ENCODE measurements at places on chromosomes 2 and 18.
A peak's percentile ranks its signal among the peaks of the same experiment; 100 is the strongest.

DNA sequence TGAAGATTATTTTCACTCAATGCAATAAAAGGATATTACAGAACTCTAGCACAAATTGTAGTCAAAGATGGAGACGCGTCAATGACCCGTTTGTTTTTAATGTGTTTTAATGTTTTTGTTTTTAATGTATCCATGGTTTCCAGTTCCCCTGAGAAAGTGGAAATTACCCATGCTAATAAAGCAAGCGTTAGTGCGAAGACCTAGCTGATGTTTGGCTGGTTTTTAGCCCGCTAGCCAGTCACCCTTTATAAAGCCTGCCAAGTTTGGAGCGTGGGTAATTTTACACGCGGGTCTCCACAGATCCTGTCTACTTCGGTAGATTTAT, 430 bp upstream of the CHMP1B start:
- no peak for DNase-seq

DNA sequence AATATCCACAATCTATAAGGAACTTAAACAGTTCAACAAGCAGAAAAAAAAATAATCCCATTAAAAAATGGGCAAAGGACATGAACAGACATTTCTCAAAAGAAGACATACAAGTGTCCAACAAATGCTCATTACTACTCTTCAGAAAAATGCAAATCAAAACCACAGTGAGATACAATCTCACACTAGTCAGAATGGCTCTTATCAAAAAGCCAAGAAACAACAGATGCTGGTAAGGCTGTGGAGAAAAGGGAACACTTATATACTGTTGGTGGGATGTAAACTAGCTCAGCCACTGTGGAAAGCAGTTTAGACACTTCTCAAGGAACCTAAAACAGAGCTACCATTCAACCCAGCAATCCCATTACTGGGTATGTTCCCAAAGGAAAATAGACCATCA, 7.2 kb upstream of the CRYGB start:
- DNase-seq = no peak

DNA sequence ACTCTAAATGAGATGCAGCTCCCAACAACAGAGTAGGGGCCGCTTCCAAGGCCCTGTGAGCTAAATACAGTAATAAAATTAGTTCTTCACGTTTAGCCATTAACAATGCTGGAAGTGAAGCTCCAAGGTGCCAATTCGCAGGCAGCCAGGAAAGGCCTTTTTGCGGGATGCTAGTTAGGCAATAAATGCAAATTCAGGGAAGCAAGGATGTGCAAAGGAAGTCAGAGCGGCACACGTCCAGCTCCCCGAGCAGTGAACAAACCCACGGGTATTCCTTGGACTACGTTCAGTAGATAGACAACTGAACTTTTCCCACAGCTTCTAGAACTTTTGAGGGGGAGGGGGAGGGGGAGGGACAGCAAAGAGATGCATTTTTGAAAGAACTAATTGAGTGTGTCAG, 6.9 kb downstream of the ZNF516 start:
- no peak for DNase-seq

DNA sequence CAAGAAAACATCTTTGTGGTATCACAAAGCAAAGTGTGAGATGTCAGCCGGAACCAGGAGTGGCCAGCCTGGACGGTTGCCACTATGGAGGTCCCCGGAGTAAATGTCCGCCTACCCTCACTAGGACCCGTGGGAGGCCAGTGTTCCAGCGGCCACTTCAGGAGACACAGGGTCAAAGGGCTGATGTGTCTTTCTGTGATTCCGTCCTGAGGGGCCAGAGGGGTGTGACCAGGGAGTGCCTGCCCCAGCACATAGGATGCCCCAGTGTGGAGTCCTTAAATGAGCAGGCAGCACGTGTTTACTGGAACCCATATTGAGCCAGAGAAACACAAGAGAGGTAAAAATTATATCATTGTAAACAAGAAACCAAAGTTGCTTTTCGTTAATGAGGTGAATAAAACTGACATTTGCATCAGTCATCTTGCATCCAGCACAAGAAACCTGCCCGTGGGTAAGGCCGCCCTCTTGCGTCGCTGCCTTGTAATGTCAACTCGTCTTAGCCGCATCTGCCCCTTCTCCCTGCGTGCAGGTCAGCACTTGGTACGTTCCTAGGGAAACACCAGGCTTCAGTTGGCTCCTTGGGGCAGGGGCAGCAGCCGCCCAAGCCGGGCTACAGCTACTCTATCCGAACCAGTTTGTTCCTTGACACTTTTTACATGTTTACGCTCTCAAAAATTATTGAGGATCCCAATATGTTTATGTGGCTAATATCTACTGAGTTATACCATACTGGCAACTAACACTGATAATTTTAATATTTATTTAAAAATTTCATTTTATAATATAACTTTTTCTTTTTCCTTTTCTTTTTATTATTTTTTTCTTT, 46.7 kb upstream of the LAPTM4A start:
- DNase-seq = peak; percentile 62

DNA sequence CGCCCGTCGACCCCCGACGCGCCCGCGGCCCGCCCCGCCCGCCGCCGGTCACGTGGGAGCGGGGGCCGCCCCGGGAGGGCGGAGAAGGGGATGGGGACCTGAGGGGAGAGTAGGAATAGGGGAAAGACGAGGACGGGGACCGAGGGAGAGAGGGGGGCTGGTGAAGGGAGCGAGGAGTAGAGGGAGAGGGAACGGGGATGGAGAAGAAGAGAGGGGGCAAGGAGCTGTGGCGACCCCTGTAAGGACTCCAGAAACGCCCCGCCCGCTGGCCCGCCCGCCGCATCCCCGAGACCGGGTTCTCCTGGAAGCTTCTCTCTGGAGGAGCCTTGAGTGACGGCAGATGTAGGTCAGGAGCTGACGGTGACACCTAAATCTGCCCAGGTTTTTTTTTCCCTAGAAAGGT, 615 bp downstream of the ADNP2 start:
- peak; percentile 43 for DNase-seq

DNA sequence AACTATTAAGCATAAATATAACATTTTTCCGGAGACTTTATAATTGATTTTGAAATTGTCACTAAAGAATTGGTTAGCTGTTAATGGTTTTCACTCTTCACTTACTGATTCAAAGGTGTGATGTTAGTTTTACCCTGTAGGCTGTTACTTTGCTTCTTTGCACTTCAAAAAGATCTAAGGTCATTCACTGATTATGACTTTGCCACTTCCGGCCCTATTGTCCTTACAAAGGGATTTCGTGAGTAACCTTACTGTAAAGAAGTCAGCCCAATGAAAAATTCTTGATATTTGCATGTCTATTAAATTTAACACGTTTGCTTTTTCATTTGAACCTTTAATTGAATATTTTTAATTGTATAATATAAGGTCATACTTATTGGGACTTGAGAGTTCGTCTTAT, 61.4 kb downstream of the GREB1L start:
- DNase-seq = no peak

- DNase-seq = no peak
Measured at GRCh38 chr2:122132147-122132691, 376.8 kb downstream of the TSN start.

GRCh38 chr2:47254464-47254863, 99.4 kb upstream of the STPG4 start:
- no peak for DNase-seq

GRCh38 chr2:236607471-236608187, 38.0 kb downstream of the ACKR3 start:
- DNase-seq = no peak

DNA sequence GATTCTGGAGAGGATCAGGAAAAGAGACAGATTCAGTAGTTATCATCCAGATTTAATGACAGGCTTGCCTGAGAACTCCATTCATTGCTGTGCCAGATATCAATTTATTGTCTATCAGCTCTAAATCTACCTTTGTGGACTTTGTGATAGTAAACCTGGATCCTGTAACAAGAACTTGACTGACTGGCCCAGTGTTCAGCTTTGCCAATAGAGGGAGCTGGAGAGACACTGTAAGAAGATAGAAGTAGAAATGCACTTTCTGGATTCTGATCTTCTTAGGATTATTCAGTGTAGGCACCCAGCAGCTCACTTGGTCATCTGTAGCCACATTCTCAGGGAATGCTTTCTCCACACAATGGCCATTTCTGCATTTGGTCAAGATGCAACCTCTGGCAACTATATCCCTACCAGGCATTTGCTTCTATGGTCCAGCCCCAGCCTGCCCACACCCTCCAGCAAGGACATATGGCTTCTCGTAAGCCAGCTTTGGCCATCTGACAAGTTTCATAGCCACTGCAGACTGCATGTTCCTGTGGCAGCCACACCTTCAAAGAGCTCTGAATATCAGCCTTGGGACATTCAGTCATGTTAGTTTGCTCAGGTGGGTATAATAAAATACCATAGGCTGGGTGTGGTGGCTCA, 6.1 kb upstream of the SERPINB8 start:
- no peak for DNase-seq

DNA sequence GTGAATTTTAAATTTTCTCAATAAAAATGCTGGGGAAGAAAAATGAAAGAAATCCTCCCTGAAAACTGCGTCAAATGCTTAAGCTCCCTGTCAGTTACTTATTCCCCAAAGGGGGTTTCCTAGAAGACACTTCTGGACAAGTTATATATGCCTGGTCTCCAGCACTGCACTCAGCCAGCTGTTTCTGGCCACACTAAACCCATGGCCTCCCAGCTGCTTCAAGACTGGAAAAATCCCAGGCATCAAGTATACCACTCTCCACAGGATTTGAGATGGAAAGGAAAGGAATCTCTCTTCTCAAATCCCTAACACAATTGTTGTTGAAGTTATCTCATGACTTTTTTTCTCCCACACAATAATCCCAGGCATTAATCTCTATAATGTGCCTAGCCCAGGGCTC, 245.7 kb downstream of the NBAS start:
- DNase-seq = no peak

- no peak for DNase-seq
Measured at GRCh38 chr2:40189881-40190280, 262.0 kb downstream of the SLC8A1 start.

- DNase-seq = no peak
Measured at GRCh38 chr2:133602538-133602937, 34.3 kb upstream of the NCKAP5 start.

DNA sequence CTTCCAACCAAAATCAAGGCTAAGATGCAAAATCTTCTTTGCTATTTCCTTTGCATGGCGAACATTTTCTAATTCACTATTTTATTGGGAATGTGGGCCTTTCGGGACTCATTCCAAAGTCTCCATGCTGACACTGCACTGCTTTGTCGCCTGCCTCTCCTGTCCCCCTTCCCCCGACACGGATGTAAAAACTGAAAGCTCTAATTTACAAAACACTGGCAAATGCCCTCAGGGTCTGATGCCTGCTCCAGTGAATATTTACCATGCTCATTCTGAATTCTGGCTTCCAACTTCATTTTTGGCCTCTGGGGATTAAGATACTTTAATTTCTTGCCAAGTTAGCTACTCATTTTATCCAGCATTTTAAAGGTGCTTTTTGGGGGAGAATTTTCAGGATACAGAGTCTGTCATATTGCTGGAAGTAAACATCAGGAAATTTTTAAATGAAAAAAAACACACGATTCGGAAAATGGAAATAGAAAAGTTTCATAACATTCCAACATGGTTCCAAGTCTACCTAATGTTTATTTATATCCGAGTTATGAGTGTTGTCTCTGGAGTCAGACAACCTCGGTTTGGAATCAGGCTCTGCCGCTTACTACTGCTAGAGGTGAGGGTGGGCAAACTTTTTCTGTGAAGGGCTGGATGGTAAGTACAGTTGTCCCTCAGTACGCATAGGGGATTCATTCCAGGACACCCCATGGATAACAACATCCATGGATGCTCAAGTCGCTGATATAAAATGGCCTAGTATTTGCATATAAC, 14.6 kb upstream of the LTBP1 start:
- DNase-seq = no peak

GRCh38 chr2:162114271-162114670, 37.8 kb downstream of the GCG start:
- DNase-seq = no peak

- DNase-seq = no peak
Measured at GRCh38 chr2:47357483-47357882, 45.5 kb upstream of the MSH2 start.

DNA sequence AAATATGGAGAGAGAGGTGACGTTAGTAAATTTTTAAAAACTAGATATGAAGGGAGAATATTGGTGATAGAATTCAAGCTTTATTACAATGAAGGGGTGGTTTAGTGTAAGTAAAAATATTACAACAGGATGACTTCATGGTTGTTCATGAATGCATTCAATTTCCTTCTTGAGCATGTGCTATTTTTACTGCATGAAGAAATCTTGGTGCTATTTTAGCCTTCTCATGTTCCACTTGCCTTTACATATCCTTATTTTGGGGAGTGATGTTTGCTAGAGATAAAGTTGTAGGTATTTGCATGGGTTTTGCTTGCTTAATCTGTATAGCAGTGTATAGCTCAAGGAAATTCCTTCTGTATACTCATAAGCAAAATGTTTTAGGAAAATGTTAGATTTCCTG, 195.0 kb upstream of the MMADHC start:
- no peak for DNase-seq

DNA sequence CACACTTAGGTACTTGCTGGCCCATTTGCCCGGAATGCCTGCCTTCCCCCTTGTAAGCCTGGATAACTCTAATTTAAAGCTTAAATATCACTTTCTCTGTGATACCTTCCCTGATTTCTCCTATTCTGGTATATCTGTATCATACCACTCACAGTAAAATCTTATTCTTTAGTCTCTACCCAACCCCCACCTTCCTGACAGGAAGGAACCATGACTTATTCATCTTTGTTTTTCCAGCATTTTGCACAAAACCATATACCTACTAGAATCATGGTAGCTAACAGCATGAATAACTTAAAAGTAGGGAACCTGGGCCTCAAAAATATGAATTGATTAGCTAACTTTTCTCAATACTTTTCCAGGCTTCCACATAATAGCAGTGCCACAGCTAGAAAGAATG, 111.5 kb downstream of the GFPT1 start:
- no peak for DNase-seq

GRCh38 chr2:27915191-27915590, 24.7 kb downstream of the BABAM2 start:
- no peak for DNase-seq

DNA sequence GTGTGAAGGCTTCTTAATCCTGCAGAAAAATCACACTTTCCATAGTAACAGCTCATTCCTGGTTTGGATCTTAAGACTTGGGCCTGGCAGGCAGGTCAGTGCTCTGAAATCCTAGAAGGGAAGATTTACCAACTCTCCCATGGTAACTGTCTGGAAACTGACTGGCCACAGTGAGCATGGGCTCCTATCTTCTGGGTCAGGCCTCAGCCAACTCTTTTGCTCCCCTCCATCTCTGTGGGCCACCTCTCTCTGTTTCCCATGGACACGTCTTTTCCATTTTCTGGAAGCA, 86.7 kb downstream of the ACAA2 start:
- DNase-seq = no peak

GRCh38 chr2:158969162-158969714, 798 bp downstream of the TANC1 start:
- no peak for DNase-seq

DNA sequence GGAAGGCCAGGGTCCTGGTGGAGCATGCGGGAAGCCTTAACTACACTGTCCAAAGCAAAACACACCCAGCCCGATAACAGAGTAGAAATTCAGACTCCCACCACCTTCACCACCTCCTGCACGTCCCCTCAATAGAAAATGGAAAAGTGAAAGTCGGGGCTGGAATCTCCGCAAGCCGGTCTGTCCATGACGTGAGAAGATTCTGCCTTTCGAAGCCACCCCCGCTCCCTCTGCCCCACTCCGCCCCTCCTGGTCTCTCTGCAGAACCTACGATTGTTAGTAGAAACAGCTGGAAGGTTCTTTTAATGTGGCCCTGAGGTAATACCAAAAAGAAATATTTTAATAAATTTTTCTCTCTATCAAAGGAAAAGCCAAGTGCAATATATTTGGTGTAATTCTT, 116.4 kb downstream of the GBX2 start:
- DNase-seq = no peak

All from activated B cell treated with CpG ODN at 0.5 μM for 24 hours (primary cell).